Colonic mucosa (tissue), 4 donors: ENCODE measurements at places on chromosomes 11 and 22. TPM values are rescaled to one million over a fixed set of nuclear protein-coding genes. Genes with fewer than 3 reads are reported as not detected.

SLC17A6 gene
- not detected for total RNA-seq

PPARA gene
- 59.8 TPM for total RNA-seq

HINFP gene
- 31.9 TPM for total RNA-seq

OR6T1 gene
- total RNA-seq = not detected

OR8A1 gene
- total RNA-seq = not detected

GLB1L3 gene
- not detected for total RNA-seq

CNGA4 gene
- not detected for total RNA-seq

RTN4R gene
- 8.5 TPM for total RNA-seq

LRRC56 gene
- total RNA-seq = 2.8 TPM

GRCh38 chr11:8800520-8801110, 110.4 kb upstream of the AKIP1 start:
- DNase-seq = no peak

GRCh38 chr11:86490582-86490981, 115.9 kb downstream of the CCDC81 start:
- no peak for DNase-seq

DNA sequence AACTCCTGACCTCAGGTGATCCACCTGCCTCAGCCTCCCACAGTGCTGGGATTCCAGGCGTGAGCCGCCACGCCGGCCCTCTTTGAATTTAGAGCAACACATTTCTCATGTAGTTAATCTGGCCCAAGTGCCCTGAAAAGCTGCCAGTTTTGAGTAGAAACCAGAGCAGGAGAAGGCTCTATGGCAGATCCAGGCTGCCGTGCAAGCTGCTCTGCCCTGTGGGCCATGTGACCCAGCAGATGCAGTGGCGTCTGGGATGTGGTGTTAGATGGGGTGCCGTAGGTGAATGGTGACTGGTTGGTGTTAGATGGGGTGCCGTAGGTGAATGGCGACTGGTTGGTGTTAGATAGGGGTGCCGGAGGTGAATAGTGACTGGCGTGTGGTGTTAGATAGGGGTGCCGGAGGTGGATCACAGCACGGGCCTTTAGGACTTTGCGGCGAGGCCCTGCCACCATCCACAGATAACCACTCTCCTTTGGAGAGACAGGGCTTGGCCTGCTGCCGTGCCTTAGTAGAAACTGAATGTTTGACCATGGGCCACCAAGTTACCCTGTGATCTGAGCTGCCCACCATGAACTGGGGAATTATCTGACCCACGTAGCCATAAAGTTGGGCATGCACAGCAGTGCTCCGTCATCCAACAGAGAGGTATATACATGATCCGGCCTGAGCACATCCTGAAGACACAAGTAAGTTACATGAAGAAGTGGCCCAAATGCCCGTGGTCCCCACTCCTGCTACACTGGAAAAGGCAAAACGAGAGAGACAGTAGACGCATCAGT, 32.7 kb downstream of the ASCL2 start:
- DNase-seq = no peak

DNA sequence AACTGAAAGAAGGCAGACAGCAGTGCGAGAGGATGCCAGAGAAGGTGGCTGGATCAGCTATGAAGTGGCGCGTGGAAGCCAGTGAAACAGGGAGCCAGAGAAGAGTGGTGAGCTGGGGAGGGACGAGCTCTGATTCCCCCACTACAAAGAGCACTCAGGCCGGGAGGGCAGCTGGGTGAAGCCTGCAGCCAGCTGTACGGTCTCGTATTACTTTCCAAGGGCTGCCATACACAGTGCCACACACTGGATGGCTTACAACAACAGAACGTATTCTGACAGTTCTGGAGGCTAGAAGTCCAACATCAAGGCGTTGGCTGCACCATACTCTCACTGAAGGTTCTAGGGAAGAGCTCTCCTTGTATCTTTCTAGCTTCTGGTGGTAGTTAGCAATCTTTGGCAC, 47.1 kb upstream of the WNT11 start:
- no peak for DNase-seq

- no peak for DNase-seq
Observed at GRCh38 chr11:69276165-69276564, 17.8 kb upstream of the MYEOV start.

- DNase-seq = no peak
Observed at GRCh38 chr11:71431271-71431670, 16.9 kb downstream of the DHCR7 start.

- DNase-seq = no peak
Observed at GRCh38 chr11:131160846-131161245, 209.6 kb upstream of the NTM start.

GRCh38 chr11:121330614-121331435, 38.3 kb downstream of the SC5D start:
- DNase-seq = no peak

GRCh38 chr11:1463056-1463455, 23.5 kb downstream of the MOB2 start:
- DNase-seq = no peak

GRCh38 chr22:38352436-38352835, 35.2 kb upstream of the CSNK1E start:
- DNase-seq = no peak

DNA sequence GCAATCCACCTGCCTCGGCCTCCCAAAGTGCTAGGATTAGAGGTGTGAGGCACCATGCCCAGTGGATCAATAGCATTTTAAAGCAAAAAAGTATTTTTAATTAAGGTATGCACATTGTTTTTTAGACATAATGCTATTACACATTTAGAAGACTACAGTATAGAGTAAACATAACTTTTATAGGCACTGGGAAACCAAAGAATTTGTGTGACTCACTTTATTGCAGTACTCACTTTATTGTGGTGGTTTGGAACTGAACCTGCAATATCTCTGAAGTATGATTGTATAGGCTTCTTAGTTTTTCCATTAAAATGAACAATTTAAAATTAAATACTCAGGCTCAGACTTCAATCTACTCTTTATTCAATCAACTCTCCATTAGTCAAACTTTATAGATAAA, 17.5 kb upstream of the CD3E start:
- no peak for DNase-seq

GRCh38 chr11:62858201-62858600, 18.8 kb upstream of the WDR74 start:
- no peak for DNase-seq

DNA sequence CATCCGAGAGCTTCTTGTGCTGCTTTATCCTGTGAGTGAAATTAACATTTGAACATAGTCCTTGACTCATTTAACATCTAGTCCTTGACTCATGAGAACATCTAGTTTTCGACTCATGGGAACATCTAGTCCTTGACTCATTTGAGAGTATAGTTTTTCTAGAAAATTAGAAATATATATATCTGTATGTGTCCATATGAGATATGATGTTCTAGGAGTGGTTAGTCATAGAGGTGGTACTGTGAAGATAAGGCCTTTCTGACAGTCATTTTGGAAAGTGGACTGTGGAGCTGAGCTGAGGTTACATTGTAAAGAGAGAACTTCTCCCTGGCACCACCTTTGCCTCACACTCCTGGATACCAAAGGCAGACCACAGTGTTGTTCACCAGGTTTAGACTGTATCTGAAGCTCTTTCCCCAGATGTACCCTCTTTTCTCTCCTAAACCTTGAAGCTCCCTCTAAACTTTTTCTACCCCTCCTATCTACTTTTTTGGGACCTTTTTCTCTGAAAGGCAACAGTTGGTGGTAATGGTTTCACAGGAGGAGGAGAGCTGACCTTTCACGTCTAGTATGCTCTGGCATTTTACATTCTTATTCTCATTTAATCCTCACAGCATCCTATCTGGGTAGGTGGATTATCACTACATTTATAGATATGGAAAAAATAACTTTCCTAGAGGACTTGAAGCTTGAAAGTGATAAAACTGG, 67.2 kb downstream of the PPP2R1B start:
- DNase-seq = no peak

DNA sequence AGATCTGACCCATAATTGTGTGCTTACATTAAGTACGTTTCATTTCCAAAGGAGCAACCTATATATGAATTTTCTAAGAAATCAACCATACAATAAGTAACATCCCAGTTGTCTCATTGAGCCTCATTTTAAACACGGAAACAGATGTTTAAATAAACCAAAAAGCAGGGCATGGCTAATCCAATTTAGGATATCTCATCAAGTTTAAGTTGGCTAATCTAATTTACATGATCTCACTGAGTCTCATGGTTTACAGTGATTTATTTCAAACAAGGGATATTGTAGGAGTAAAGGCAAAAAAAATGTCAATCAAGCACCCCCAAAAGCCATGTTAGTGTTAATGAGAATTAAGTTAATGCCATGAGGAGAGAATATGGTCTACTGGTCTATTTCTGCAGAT, 499.8 kb upstream of the CCDC90B start:
- DNase-seq = no peak
